ENCODE measurements at places on chromosomes 7 and 10.

GRCh38 chr10:120961795-120962755 is 110.9 kb downstream of the WDR11 start:
- no peak for DNase-seq

GRCh38 chr7:93778384-93778783 is 112.2 kb downstream of the TFPI2 start:
- no peak for DNase-seq

- peak; percentile 60 for DNase-seq
Measured at GRCh38 chr7:90455163-90456030, 14.0 kb upstream of the PTTG1IP2 start.

DNA sequence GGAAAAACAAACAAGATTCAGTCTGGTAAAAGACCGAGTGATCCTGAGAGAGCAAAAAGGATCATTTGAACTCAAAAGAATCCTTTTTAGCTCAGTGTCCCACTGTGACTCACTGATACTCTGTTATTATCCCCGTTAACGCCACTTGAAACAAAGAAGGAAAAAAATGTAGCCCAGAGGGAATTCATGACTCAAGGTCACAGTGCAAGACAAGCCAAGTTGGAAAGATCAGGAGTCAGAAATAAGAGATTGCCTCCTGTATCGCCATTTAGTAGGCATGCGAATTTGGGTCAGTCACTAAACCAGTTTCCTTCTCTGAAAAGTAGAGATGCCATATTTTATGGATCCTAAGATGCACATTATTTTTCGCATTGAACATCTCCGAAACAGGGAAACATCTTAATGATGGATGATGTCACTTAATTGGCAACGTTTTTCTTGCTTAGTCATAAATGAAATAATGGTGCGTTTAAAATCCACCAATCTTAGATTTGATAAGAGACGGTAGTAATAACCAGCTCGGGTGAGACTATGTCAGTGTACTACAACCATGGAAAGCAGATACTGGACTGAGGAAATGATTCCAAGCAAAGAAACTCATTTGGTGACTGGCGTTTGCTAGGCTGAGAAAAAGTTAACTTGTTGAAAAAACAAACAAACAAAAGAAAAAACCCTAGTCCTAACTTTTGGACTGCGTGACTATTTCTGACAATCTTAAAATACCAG is 502.0 kb upstream of the CELF2 start:
- DNase-seq: peak; percentile 46

DNA sequence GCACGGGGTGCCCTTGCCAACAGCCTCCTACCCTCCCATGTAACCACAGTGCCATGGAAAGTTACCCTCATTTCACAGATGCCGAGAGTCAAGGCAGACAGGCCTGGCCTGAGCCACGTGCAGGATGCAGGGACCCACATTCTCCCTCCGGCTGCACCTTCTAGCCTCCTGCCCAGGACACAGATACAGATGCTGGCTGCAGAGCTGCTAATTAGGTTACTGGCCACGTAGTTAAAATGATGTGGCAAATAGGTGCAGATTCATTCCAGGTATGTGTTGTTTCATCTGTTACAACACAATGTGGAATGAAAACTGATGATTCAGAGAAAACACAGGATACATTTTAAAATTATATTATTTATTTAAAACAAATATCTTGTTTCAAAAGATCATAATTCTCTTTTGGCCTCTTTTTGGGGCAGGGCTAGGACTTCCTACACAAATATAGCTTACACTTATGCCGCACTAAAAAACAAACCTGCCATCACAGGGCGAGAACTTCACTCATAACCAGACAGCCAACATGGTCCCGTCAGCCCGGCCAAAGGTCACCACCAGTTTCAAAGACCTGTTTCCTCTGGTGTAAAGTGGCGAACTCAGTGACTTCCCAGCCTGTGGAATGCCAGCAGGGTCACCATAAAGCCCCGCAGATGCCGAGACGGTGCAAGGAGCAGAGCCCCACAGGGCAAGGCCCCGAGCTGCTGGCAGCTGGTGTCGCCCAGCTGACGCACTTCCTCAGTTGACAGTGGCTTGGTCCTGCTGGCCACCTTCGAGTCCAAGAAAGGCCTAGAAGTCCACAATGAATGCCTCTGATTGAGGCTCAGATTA is 83.5 kb downstream of the TNS3 start:
- DNase-seq: no peak

- DNase-seq: no peak
Measured at GRCh38 chr10:60340973-60341372, 48.7 kb downstream of the ANK3 start.

DNA sequence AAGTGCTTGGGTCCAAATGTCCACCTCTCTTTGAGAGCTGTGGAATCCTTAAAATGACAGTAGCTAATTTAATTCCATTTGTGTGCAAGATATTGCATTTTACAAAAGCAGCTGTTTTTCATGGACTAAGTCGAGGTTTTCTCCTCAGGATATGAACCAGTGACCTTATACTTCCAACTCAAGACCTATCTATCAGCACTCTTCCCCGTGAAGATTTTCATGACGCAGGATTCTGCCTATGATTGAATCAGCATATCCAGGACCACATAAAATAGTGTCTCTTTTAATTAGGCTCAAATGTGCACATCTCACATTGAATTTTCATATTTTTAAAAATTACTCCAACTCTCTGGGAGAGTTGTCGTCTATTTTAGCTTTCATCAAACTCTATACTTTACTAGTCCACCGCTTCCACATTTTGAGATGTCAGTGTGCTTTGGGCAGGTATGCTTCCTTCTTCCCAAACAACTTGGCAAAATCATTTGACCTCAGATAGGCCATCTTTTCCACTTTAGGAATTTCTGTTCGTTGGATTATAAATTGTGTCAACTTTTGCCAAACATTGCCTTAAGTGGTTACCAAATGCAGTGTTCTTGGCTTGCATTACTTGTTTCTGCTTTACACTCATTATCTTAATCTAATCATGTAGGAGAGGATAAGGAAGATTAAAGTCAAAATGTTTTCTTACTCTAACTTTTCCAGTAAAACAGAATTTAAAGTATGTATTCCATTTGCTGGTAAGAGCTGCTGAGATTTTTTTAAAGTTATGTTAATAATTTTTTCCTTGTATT is 39.4 kb downstream of the SEMA3A start:
- DNase-seq: no peak

DNA sequence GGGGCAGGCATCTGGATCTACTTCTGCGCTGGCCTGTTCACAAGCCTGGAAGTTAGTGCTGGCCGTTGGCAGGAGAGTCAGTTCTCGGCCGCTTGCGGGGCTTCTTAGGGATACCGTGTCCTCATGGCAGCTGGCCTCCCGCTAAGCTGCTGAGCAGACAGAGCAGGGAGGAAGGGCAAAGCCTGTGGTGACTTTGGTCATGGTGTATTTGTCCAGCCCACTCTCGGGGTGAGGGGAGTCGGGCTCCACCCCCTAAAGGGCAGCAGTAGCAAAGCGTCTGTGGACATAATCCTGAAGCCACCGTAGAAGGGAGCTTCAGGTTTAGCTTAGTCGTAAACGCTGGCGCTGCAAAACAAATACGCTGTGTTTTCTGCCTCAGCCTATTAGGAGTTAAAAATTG is 12.2 kb downstream of the UBE3C start:
- DNase-seq: peak; percentile 65

DNA sequence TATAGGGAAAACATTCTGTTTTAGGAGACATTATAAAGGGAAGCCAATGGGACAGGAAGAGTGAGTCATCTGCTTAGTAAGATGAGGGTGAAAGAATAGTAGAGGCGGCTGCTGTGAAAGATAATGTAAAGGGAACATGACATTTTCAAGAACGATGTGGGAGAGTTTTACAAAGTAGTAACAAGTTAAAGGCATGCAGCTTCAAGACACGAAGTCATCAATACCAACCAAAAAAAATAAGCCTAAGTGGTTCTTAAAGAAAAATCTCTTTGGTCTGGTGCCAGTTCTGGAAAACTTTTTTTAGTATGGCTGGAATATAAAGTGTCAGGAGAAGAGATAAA is 6.1 kb downstream of the GSTO1 start:
- DNase-seq: peak; percentile 86

- no peak for DNase-seq
Measured at GRCh38 chr7:110104243-110104642, 986.7 kb upstream of the LRRN3 start.

- peak; percentile 84 for DNase-seq
Measured at GRCh38 chr7:84187813-84188510, 6.6 kb downstream of the SEMA3A start.

GRCh38 chr7:51262796-51263531 is 53.6 kb downstream of the COBL start:
- no peak for DNase-seq

Data from mesenchymal stem cell (in vitro differentiated cells and primary cell).